Caco-2 (cell line): ENCODE measurements at places on chromosomes 2 and 18. TPM values are rescaled to one million over a fixed set of nuclear protein-coding genes. Genes with fewer than 3 reads are reported as not detected.

NEDD4L gene
- 84.4 and 85.4 TPM in 2 replicates for total RNA-seq

IMPACT gene
- total RNA-seq = 20.3 and 20.6 TPM in 2 replicates

CUL3 gene
- total RNA-seq = 66.0 and 66.3 TPM in 2 replicates

MYCN gene
- total RNA-seq = 46.6 and 54.4 TPM in 2 replicates

CBLN2 gene
- not detected in 2 replicates for total RNA-seq

PDE1A gene
- 0.44 TPM in 1 of 2 replicates, not detected in the other for total RNA-seq

PLGLB1 gene
- total RNA-seq = 1.3 TPM in 1 of 2 replicates, not detected in the other

IL18R1 gene
- total RNA-seq = not detected in 2 replicates

ANKRD30B gene
- total RNA-seq = 0.07 and 0.44 TPM in 2 replicates

TRABD2A gene
- total RNA-seq = 1.3 and 1.4 TPM in 2 replicates

SERPINB10 gene
- total RNA-seq = not detected in 2 replicates

DBI gene
- 256 and 257 TPM in 2 replicates for total RNA-seq

TSPYL6 gene
- total RNA-seq = not detected in 2 replicates

DNA sequence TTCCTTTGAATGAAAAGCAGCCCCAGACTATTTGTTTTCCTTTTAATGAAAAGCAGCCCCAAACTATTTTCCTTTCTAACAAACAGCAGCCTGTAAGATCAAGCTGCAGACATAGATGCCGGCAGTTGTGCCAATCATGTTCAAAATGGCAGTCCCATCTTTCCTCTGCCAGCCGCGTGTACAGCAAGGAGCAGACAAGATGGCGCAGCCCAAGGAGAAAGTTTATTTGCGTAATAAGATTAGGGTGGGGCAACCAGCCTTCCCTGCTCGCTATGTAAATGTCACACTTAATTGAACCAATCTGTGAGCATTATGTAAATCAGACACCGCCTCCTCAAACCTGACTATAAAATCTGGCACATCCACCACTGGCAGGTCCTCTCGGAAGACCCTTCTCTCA lies 226.0 kb downstream of the TGIF1 start:
- no peak for DNase-seq

DNA sequence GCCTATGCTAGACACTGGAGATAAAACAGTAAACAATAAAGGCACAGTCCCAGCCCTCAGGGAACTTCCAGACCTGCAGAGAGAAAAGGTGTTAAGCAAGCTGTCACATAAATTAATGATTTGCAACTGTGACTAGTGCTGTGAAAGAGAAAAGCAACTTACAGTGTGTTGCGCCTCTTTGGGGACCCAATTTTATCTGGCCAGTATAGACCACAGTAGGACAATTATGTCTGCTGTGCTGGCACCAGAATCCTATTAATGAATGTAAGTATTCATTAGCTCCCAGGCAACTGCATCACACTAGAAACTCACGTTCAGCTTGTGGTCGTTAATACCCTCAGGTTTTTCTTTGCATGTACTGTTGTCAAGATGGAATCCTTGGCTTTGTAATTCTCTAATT lies 55.3 kb upstream of the CHST9 start:
- no peak for DNase-seq

DNA sequence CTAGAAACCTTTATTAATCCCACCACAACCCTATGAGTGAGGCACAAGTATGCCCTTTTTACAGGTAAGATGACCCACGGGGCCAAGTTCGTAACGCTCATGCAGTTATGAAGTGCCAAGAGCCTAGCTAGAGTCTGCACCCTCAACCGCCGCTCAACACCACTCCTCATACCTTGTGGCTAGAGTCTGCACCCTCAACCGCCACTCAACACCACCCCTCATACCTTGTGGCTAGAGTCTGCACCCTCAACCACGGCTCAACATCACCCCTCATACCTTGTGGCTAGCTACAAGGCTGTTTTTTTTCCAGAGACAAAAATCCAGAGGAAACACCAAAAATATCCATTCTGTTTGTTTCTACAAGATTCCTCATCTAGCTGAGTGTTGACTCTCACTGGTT lies 4.6 kb downstream of the TXNL4A start:
- DNase-seq = no peak

DNA sequence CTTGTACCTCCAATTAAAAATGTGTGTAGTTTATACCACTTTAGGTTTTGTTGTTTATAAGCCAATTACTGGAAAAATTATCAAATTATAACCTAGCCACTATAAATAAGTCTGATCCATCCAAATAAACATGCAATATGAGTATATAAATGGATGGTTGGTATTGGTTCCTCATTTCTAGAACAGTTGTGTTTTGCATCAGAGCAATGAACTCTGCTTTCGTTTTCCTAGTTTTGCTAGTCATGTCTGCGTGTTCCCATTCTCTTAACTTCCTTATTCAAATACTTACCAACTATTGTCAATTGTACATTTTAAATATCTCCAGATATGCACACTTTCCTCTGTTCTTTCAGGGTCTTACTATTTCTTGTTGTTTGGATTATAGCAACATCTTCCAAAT lies 641.7 kb downstream of the NR4A2 start:
- DNase-seq = no peak

DNA sequence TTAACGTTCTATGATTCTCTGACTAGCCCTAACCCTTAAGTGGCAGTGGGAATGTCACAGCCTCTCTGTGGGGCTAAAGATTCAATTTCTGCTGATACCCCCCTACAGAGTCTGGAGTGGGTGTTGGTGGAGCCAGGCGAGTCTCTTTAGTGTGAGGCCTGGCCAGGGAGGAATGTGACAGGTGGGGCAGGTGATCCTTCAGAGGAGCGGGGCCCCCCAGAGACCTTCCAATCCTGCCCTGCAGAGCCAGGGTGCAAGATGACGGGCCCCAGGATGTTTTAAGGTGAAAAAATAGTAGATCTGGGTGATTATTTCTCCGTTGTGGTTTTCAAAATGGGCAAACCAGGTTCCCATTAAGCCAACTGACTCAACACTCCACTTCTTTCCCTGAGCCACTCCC lies 28.2 kb upstream of the DNMT3A start:
- DNase-seq = no peak

DNA sequence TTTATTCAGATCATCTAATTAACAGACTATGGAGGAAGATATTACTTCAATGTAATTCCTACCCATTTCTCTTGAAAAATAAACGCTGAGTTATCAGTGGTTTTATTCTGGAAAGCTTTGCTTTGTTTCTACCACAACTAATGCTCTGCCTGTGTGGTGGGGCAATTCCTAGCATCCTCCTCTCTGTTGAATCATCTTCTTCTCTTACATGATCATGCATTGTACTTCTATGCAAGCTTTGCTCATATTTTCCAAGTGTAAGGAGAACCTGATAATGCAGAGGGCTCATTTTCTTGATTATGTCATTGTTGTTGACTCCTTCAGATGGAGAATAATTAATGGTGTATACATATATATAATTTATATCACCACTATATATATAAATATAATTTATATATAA lies 46.7 kb downstream of the CCDC195 start:
- DNase-seq = no peak

DNA sequence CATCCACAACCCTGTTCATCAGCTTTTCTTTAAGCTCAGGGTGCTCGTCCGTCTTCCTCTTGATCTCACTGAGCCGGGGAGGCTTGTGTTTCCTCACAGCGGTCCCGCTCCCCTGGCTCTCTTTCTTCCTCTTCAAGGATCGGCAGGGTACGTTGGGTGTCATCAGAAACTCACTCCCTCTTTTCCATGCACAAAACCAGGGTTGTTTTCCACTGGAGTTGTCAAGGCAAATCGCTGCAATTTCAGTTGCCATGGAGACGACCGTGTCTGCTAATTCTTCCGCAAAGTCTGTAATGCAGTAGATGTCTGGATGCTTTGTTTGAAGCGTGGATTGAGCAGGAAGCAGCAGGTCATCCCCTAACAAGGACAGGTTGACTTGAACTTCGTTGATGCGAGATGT lies 146.4 kb downstream of the DAW1 start:
- no peak for DNase-seq

- peak; percentile 30 for DNase-seq
These were observed 290.5 kb upstream of the KYNU start for GRCh38 chr2:142586693-142587580.

- no peak for DNase-seq
These were observed 892.2 kb upstream of the ZEB2 start for GRCh38 chr2:145412155-145412554.

DNA sequence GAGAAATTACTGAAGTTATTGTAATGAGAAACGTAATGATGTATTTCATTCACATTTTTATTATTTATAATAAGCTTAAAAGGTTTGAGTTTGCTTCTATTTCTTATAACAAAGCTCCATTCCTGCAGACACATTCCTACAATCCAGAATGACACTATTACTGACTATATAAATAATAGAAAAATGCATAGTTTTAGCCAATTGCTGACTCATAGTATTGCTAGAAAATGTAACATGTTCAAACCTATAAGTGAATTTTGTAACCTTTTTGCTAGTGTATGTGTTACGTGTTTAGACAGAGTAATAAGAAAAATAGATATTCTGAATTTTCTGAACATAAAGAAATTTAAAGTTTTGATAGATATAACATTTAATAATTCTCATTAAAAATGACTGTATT lies 9.3 kb upstream of the VWC2L start:
- DNase-seq = no peak

DNA sequence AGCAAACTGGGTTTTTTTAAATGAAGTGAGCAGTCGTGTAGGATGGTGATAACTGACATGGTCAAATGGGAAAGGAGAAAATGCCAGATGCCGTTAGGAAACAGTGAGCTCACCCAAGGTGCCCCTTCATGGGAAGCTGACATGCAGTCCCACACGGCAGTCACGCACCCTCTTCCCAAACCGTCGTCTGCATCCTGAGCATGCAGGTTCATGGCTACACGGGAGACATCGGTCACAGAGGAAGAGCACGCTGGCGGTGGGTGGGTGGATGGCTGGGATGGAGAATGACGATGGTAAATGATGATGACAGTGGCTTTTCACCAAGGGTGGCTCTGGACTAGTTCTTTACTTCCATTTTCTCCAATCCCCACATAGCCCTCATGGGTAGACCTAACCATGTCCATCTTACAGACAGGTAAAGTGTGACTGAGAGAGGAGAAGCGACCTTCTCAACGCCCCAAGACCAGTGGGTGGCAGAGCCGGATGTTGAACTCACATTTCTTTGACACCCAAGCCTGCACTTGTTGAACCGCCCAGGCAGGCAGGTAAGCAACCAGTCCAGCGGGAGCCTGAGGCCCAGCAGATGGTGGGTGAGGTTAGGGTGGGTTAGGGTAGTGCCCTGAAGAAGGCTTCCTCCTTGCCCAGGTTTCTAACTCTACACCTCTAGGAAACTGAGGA lies 44.5 kb downstream of the TNS1 start:
- peak; percentile 19 for DNase-seq

GRCh38 chr2:203225423-203226039 lies 13.3 kb upstream of the CYP20A1 start:
- DNase-seq = peak; percentile 51

- peak; percentile 86 for DNase-seq
These were observed 43.4 kb downstream of the MBP start for GRCh38 chr18:77088963-77089722.

GRCh38 chr18:35050705-35051195 lies 9.5 kb downstream of the MAPRE2 start:
- no peak for DNase-seq

DNA sequence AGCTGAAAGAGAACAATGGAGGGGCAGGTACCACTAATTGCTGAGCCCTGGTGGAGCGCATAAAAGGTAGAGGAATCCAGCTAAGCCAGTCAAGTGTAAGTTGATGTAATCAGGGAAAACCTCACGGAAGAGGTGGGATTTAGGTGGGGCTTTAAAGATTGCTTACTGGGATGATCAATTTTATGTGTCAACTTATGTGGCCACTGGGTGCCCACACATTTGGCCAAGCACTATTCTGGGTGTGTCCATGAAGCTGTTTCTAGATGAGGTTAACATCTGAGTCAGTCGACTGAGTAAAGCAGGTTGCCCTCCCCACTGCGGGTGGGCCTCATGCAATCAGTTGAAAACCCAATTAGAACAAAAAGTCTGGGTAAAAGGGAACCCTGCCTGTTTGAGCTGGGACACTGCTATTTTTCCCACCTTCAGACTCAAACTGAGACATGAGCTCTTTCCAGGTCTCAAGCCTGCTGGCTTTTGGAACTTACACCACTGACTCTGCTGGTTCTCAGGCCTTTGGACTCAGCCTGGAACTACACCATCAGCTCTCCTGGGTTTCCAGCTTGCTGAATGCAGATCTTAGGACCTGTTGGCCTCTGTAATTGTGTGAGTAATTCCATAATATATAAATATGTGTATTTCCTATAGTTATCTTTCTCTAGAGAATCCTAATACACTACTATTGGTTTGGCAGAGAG lies 67.3 kb downstream of the MYO5B start:
- DNase-seq = no peak

GRCh38 chr2:182587831-182588230 lies 128.2 kb upstream of the DNAJC10 start:
- no peak for DNase-seq

- DNase-seq = no peak
These were observed 472 bp upstream of the PLEKHM3 start for GRCh38 chr2:208025814-208026184.

GRCh38 chr2:144071461-144071860 lies 448.5 kb downstream of the ZEB2 start:
- peak; percentile 4 for DNase-seq

DNA sequence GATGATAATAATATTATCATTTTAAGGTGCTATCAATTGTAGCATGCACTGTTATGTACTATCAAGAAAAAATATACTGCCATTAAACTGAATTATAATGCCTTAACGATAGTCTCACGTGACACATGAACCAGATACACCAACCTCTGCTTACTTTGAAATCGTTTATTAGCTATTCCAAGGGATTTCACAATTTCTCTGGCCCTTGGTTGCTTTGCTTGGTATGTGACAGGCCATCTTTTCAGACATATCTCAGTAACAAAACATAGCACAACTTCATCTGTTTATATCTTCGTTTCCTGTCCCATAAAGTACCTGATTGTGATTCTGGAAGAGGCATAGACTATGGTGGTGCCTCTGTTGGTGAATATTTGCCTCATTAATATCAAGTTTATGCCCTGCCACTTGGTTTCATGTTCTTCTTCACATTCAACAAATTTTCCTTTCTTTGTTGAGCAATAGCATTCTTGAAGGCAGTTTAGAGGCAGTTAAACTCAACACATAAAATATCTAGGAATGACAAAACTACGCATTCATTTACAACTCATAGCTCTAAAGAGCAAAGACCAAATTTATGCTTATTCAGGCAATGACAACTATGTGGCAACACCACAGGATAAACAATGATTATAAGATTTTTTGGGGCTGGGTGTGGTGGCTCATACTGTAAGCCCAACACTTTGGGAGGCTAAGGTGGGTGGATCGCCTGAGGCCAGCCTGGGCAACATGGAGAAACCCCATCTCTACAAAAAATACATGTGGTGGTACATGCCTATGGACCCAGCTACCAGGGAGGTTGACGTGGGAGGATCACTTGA lies 84.3 kb downstream of the MCFD2 start:
- no peak for DNase-seq

GRCh38 chr2:83784315-83784714 lies 674.8 kb downstream of the SUCLG1 start:
- DNase-seq = no peak

GRCh38 chr2:134232461-134232860 lies 21.4 kb upstream of the MGAT5 start:
- DNase-seq = no peak

DNA sequence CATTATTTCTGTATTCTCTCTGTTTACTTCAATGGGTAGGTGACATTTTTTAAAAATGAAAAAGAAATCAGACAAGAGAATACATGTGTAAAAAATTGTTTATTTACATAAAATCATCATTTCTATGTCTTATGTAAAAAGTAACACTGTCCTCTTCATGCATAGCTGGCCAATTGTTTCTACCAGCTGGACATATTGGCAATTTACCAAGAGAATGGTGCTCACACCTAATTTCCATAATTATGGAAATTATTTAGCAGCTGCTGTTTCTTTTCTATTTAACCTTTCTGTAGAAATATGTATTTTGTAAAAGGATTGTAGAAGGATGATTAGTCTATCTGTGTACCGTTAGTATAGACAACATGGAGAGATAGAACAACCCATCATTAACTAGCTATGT lies 791.9 kb downstream of the TRIB2 start:
- no peak for DNase-seq
